ENCODE measurements at places on chromosomes 7 and 10.

DNA sequence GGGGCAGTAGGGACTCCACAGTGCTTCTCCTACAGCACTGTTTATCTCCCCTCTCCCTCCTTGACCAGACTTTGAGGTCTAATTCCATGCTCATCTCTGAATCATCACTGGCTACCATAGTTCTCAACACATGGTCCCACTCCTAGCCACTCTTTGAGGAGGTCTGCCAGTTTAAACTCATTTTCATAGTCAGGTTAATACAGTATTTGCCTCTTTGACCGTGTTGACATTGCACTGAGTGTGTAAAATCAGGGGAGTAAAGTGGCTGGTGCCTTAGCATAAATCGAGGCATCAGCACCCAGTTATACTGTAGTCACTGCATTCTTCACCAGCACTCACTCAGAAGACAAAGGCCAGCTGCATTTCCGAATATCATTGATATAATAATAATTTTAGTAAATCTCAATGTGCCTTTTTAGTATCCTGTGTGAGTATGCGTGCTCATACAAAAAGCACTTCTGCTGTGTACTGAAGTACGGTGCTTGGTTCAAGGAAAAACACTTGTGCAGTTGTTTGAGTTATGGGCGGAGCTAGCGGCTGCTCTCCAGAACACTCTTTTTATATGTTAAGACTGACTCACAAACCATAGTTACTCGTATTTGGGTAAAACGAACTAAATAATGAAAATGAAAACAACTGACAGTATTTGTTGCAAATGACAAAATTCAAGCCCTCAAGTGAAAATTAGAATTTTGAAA is 89.7 kb downstream of the GALNT11 start:
- DNase-seq: no peak

DNA sequence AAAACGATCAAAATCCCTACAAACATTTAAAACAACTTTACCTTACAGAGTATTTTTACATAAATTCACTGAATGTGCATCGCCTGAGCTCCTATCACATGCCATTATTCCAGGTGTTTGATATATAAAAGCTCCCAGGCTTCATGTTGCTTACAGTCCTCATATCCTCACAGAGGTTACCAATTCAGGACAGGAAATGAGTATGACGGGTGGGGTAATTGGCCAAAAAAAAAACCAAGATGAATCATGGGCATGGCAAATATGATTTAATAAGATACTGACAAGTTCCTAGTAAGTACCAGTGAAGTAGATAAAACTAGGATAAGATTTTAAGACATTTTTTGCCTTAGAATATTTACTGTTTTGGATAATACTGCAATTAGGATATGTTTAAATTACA is 135.8 kb downstream of the KMT2E start:
- DNase-seq: no peak

GRCh38 chr10:89427629-89428028 is 13.3 kb downstream of the IFIT5 start:
- no peak for DNase-seq

GRCh38 chr7:12715372-12716133 is 28.1 kb downstream of the ARL4A start:
- no peak for DNase-seq

DNA sequence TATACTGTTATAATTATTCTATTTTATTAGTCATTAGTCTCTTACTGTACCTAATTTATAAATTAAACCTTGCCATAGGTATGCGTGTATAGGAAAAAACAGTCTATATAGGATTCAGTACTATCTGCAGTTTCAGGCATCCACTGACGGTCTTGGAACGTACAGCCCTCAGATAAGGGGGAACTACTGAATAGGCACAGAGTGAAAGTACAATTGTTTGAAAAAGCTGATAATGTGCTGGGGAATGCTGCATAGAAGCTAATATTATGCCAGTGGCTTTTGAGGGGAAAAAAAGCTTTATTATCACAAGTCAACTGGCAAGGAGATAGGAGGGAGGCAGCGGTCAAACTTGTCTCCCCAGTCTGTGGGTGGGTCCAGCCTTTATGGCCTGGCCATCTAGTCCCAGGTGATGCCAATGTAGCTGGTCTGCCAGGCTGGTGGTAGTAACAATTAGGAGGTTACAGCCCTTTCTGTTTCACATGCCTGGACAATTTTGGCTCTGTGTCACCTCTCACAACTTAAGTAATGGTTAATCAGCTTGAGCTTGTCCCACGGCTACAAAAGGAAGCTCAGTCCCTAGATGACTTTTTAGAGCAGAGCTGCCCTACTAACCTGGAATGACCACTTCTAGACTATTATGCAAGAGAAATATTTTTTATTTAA is 8.3 kb upstream of the FMC1 start:
- no peak for DNase-seq

DNA sequence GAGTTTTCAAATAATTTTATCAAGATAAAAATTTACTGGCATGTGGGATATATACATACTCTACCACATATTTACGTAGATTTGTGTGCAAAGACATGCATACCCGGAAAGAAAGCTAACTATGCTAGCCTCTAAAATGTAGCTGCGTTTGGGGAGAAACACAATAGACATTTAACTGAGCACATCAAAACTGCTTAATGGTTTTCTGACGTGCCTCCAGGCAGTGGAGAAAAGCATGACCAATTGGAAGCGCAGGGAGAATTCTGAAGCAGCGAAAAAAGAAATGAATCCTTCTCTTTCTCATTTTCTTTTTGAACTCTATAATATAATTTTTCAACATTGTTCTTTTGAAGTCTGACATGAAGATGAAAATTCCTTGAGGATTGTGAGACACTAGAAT is 60.3 kb upstream of the LYZL1 start:
- no peak for DNase-seq

DNA sequence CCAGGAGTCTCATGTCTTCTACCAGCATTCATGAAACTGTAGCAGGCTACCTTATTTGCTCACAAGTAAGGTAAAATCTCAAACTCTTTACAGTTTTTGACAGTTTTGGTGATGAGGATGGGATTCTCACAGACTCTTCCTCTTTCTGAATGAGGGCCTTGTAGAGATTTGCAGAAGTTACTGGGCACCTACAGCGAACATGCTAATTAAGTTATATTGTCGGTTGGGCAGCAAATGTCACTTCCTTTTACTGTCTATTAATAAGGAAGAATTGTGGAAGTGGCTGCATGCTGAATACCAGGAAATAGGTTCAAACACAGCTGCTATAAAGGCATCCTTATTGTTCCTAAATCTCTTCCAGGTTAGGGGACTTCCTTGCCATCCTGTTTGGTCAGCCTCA is 189.6 kb downstream of the DNAJC1 start:
- no peak for DNase-seq

DNA sequence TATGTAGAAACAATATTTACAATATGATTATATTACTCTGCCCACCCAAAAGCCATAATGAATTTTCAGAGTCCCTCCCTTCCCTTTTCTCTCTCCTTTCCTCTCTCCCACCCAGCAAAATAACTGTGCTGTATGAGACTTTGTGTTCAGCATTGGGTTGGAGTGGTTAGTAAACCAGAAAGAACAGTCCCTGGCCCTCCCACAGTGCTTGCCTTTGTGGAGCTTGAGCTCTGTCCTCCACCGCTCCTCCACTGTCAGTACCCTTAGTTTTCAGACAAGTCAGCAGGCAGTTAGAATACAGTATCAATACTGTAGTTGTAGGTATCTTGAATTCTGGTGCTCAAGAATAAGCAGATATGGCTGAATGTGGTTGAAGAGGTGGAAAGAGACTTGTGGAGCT is 92.7 kb downstream of the CDK14 start:
- no peak for DNase-seq

GRCh38 chr7:69827558-69827957 is 229.3 kb downstream of the AUTS2 start:
- DNase-seq: peak; percentile 77

DNA sequence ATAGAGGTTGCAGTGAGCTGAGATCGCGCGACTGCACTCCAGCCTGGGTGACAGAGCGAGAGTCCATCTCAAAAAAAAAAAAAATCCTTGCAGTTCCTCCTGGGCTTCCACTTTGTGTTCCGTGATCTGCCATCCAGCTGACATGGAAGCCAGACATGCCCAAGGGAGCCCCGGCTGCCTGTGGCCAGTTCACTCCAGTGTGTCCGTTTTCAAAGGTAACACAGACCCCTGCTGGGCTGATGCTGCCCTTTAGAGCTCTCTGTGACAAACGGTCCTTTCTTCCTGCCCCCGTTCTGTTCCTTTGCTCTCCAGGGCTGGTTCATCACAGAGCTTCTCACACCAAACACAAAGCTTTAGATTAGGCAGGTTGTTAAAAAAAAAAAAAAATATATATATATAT is 130.8 kb downstream of the CUL2 start:
- DNase-seq: no peak

GRCh38 chr7:83532219-83532618 is 116.7 kb downstream of the SEMA3E start:
- no peak for DNase-seq
